ENCODE measurements at places on chromosomes 4 and X. TPM values are rescaled to one million over a fixed set of nuclear protein-coding genes. Genes with fewer than 3 reads are reported as not detected.

GRCh38 chr4:180380733-180381132 is 1862.5 kb upstream of the TENM3 start:
- no peak for DNase-seq

GRCh38 chr4:7673121-7673520 is 238.4 kb upstream of the PSAPL1 start:
- no peak for DNase-seq

DNA sequence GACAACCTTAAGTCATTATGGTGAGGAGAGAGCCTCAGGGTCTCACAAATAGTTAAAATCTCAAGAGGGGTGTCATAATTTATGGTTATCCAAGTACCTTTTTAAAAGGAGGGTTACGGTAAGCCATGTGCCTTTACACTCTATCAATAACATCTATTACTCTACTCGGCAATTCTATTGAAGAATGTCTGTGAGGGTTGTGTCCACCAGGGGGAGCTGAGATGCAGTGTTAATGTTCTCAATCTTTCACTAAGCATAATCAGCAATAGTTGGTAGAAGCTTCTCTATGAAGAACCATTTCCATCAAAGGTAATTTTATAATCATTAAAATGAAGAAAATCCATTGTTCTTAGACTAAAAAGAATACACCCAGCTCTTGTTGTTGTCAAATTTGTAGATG is 457.4 kb downstream of the CENPC start:
- peak; percentile 35 for DNase-seq

Gene LUZP4
- not detected for total RNA-seq

DNA sequence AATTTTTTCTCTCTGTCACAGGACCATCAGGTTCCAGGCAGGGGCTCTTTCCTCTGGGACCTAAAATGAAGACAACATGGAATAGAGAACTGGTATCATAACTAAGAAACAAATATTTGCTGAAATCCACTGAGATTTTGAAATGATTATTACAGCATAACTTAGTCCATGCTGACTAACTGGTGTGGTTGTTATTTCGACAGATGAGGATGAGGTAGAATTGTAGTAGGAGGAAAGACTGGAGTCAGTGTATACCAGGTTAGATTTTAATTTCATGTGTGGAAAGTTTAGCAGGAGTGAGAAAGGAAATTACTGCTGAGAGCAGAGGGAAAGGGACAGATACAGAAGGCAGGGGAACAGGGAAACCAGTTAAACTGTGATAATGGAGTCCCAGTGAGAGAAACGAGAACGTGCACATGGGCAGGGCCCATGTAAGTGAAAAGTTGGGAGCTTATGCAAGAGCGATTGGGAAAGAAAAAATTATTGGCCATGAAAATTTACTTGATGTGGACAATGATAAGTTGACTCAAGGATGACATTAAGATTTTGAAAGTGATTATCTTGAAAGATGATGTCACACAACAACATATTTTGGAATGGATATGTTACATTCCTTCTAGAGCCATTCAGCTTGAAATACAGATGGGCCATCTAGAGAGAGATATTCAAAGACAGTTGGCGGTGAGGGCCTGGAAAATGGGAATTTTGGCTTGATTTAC is 98.7 kb upstream of the DDIT4L start:
- DNase-seq, result no peak

- DNase-seq, result no peak
Observed at GRCh38 chr4:73683033-73683432, 57.3 kb upstream of the CXCL8 start.

Gene SLC10A4
- total RNA-seq, result 6.0 TPM

- DNase-seq, result no peak
Observed at GRCh38 chr4:63049726-63050125, 1359.5 kb downstream of the TECRL start.

DNA sequence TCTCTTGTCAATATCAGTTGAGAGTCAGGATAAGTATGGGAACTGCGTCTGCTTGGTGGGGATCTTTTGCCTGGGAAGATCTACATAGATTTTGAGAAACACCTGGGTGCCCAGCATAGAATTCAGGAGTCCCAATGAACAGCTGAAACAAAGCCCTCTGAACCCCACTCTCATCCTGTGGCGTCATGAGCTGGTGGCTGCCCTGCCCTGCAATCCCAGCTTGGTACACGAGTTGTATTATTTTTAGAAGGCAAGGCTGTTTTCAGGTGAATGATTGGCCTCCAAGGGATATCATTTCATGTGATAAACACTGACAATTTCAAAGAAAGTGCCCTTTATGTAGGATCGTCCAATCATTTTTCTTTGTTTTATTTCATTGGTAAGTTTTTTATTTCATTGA is 60.8 kb downstream of the HCCS start:
- DNase-seq, result no peak

GRCh38 chr4:88616275-88617150 is 24.2 kb downstream of the HERC3 start:
- DNase-seq, result no peak

GRCh38 chrX:79630033-79631009 is 263.2 kb upstream of the ITM2A start:
- DNase-seq, result no peak

DNA sequence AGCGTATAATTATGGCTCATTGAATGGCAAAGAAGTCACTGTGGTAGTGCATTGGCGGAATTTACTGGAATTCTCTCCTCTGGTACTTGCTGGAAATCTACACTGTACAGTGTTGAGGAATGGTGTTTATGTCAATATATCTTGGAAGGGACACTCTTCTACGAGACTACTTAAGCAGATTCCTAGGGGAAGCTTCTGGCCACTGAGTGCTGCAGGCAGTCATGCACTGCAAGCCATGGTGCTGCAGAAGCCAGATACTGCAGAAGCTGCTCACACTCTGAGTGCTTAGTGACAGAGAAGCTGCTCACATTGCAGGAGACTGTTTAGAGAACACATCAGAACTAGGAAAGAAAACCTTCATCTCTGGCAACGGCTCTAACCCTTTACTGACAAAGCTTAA is 725.0 kb downstream of the CCSER1 start:
- DNase-seq, result no peak

DNA sequence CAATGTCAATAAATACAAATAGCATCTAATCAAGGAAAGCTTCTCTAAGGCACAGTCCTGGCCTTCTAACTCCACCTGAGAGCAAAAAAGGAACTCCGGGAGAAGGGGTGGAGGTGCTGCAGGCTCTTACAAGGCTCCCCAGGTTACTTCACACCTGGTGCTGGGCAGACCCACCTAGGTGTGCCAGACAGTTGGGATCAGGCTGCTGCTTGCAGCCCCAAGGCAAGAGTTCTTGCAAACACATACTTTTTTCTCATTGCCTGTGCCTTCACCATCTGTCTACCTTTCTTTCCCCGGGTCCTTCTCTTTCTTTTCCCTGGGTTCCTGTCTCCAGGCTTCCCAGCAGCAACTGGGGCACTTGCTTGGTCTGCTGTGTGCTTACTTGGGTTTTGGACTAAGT is 81.4 kb upstream of the STIM2 start:
- no peak for DNase-seq

Gene USP17L15
- total RNA-seq, result not detected

- no peak for DNase-seq
Observed at GRCh38 chrX:73842541-73843234, 279.7 kb downstream of the CHIC1 start.

GRCh38 chrX:70252491-70252890 is 7.5 kb downstream of the P2RY4 start:
- no peak for DNase-seq

- no peak for DNase-seq
Observed at GRCh38 chr4:11904846-11905739, 476.4 kb upstream of the HS3ST1 start.

Gene RBM10
- 28.6 TPM for total RNA-seq

- DNase-seq, result no peak
Observed at GRCh38 chr4:129223945-129224344, 128.0 kb downstream of the C4orf33 start.

GRCh38 chr4:156547439-156547838 is 424.2 kb downstream of the PDGFC start:
- DNase-seq, result no peak

GRCh38 chr4:63105839-63106238 is 1303.4 kb downstream of the TECRL start:
- DNase-seq, result no peak

GRCh38 chr4:127503111-127503510 is 129.6 kb upstream of the INTU start:
- no peak for DNase-seq

DNA sequence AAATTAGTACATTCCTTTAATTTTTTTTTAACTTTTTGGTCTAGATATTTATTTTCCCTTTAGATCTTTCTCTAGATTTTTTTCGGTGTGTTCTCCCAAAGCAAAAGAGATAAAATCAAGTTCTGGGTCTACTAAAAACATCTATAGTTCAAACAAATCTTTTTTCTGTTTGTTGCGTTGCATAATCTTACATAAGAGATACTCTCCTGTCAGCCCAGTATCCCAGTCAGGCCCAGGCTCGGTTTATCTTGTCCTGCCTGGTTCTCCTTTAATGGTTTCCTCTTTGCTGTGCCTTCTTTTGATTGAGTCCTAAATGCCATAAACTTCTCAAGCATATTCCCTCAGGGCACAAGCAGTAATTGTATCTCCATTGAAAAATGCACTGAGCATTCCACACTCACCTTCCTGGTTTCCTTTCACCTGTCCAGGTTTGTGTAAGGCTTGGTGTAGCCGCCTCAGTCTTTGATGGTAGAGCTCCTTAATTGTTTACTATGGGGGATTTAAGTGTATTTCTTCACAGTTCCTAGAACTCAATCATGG is 104.9 kb downstream of the TMEM131L start:
- DNase-seq, result no peak

Gene ZNF141
- 21.0 TPM for total RNA-seq

DNA sequence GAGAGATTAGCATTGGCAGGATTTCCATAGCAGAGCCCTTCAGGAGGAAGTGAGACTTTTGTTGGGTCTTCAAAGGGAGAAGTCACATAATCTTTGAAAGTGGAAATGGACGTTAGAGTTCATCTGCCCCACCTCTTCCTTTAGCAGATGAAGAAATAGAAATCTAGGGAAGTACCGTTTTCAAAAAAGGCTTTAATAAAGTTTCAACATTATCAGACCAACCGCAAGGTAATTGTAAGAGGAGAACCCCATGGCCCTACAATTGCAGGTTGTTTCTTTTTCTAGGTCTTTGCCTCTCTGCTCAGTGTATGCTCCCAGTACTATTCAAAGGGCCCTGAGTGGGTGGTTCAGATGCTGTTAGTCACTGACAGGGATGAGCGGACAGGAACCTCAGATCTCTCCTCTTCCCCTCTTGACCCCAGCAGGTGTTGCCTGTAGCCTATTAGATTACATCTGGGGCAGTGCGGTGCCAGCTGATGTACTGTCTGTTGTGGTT is 48.6 kb upstream of the AP1S2 start:
- DNase-seq, result no peak

Gene NUDT10
- total RNA-seq, result 1.3 TPM

DNA sequence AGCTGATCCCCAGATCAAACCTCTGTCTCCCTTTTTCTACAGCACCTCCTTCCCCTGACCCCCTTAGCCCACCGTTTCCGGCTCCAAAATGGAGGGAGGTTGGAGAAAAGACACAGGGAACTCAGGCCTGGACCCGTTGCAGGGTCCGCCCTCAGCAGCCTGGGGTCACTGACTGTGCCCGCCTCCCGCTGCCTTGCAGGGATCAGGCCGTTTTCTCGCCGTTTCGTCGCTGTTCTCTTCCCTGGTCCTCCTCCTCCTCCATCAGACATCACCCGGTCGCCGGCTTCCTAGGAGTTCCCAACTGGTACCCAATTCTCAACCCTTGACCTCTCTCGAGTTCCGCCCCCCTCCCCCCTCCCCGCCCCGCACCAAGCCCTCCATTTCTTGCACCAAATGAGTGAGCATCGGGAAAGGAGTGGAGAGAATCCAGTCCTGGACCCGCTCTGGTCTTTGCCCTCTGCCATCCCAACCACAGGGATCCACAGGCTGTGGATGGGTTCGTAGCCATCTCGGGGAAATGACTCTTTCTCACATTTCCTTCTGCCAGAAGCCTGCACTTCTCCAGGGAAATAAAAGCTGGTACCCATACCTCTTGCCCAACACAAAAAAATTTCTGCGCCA is 493 bp downstream of the TCEAL5 start:
- no peak for DNase-seq

Gene SPANXA1
- not detected for total RNA-seq

- no peak for DNase-seq
Observed at GRCh38 chr4:2591189-2591588, 54.7 kb downstream of the FAM193A start.

GRCh38 chrX:66166671-66167070 is 2.6 kb downstream of the HEPH start:
- no peak for DNase-seq

DNA sequence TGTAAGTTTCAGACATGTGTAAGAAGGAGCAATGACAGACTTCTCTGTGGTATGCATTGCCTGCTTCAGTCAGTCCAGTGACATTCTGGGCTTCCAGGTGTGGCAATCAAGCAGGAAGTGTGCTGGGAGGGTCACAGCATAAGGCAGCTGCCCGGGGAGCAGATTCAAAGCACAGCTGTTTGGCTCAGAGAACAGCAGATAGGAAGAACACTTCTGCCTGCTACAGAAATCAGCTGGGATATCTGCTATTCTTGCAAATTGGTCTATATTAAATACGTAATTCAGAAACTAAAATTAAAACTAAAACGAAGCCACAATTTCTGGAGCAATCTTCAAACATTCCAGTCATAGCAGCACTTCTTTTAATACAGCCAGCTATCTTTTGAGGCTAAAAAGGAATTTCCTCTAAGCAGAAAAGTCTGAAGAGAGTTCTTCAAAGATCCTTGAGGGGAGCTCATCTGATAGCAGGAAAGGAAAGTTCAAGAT is 47.5 kb upstream of the GALNT7 start:
- DNase-seq, result peak; percentile 48

Gene CPZ
- total RNA-seq, result not detected

- DNase-seq, result no peak
Observed at GRCh38 chr4:39166177-39166576, 16.2 kb upstream of the WDR19 start.

- no peak for DNase-seq
Observed at GRCh38 chr4:41408859-41409593, 128.9 kb upstream of the LIMCH1 start.

GRCh38 chr4:145734576-145735346 is 54.8 kb downstream of the C4orf51 start:
- DNase-seq, result peak; percentile 61

GRCh38 chr4:107647591-107647990 is 72.4 kb downstream of the PAPSS1 start:
- no peak for DNase-seq

Gene DCHS2
- 3.0 TPM for total RNA-seq

DNA sequence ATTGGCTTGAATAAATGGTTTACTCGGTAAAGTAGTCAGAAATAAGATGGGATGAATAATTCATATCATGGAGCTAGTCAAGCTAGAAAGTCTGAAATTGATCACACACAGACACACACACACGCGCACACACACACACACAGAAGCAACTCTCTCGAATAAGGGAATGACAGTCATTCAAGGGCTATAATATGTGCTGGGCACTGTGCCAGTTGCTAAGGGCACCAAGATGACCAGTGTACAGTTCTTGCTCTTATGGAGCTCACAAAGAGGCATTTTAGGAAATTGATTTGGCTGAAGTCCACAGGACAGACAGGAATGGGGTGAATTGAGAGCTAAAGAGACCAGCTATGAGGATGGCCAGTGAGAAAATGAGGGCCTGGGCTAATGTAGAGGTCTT is 34.2 kb upstream of the SH3D19 start:
- peak; percentile 80 for DNase-seq

Gene DCAF12L1
- not detected for total RNA-seq

- no peak for DNase-seq
Observed at GRCh38 chr4:3530051-3530450, 2.2 kb downstream of the LRPAP1 start.

Gene WNK3
- 0.80 TPM for total RNA-seq

Gene WAS
- total RNA-seq, result 3.2 TPM

Gene UNC5C
- total RNA-seq, result 6.8 TPM

Gene TMPRSS11D
- total RNA-seq, result not detected

All from transverse colon (tissue), 4 donors.